HCT116 (cell line): ENCODE measurements at places on chromosomes 2 and 18. TPM values are rescaled to one million over a fixed set of nuclear protein-coding genes. Genes with fewer than 3 reads are reported as not detected.

CFC1 gene
- total RNA-seq: not detected

- no peaks in the 10 kb centered on the region for H3K27me3 ChIP-seq
- no peak overlapping the region for H3K27ac ChIP-seq
- no peak overlapping the region for H3K4me3 ChIP-seq
- DNase-seq: no peak
- no peaks in the 10 kb centered on the region for H3K36me3 ChIP-seq
Measured at GRCh38 chr2:69683170-69683971, 39.8 kb upstream of the AAK1 start.

- H3K4me3 ChIP-seq: no peak overlapping the region
- H3K36me3 ChIP-seq: no peaks in the 10 kb centered on the region
Measured at GRCh38 chr2:9274701-9275343, 68.2 kb downstream of the ASAP2 start.

DNA sequence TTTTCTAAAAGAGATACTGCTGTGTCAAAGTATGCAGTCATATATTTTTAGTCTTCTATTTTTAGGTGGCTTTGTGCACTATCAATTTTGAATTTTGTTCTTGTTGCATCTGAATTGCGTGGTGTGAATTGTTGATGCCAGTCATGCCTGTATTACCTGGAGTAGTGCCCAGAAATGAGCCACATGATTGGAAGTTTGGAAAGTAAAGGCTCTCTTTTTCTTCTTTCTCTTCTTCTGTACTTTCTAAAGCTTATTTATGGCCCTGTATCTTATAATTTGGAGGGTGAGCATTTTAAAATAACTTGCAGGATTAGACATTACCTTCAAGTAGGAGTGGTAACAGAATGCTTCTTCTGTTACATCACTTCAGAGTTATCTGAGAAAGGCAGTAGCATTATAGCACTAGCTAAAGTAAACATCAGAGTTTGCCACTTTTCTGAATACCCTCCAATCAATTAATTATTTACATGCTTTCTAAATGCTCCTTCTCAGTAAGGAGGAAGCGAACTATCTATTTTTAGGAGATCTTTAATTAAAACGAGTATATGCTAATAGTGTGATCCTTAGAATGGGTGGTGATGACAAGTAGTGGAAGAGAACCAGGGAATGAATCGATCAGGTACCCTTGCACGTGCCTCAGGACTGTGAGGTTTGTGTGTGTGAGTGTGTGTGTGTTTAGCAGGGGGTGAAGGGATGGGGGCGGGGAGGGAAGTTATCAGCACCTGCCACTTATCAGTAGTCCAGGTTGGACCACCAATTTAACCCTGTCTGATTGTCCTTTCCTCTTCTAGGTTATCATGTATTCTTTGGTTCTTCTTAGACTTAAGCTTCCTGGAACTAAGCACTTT is 112.5 kb downstream of the MAP3K20 start:
- H3K4me3 ChIP-seq: no peak overlapping the region
- H3K27me3 ChIP-seq: no peaks in the 10 kb centered on the region
- no peak overlapping the region for H3K27ac ChIP-seq
- H3K36me3 ChIP-seq: no peaks in the 10 kb centered on the region

ANKRD23 gene
- total RNA-seq: 1.4 TPM

DNA sequence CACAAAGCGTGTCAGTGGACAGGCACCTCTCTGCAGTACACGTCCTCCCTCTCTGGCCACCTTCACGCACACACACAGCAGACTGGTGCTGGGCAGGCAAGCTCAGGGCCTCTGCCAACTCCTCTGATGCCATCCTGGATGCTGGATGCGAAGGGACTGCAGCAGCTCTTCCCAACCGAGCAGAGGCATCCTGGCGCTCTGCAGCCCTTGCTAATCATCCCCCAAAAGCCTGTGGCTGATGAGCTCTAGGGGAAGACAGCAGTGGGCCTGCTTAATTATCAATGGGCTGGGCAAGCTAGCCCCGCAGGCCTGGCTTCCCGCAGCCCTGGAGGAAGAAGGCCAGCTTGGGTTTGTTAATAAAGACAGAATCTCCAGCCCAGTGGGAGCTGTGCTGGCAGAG is 71.3 kb upstream of the TEX51 start:
- no peak overlapping the region for H3K27ac ChIP-seq
- no peaks in the 10 kb centered on the region for H3K4me1 ChIP-seq
- peaks cover 9% of the 10 kb centered on the region for H3K27me3 ChIP-seq
- H3K4me3 ChIP-seq: no peak overlapping the region

ALLC gene
- total RNA-seq: not detected

GRCh38 chr2:169704160-169704708 is 10.0 kb downstream of the PHOSPHO2 start:
- no peaks in the 10 kb centered on the region for H3K27me3 ChIP-seq
- H3K27ac ChIP-seq: no peak overlapping the region
- H3K4me3 ChIP-seq: no peak overlapping the region
- DNase-seq: no peak
- H3K36me3 ChIP-seq: no peaks in the 10 kb centered on the region
- no peaks in the 10 kb centered on the region for H3K4me1 ChIP-seq

DNA sequence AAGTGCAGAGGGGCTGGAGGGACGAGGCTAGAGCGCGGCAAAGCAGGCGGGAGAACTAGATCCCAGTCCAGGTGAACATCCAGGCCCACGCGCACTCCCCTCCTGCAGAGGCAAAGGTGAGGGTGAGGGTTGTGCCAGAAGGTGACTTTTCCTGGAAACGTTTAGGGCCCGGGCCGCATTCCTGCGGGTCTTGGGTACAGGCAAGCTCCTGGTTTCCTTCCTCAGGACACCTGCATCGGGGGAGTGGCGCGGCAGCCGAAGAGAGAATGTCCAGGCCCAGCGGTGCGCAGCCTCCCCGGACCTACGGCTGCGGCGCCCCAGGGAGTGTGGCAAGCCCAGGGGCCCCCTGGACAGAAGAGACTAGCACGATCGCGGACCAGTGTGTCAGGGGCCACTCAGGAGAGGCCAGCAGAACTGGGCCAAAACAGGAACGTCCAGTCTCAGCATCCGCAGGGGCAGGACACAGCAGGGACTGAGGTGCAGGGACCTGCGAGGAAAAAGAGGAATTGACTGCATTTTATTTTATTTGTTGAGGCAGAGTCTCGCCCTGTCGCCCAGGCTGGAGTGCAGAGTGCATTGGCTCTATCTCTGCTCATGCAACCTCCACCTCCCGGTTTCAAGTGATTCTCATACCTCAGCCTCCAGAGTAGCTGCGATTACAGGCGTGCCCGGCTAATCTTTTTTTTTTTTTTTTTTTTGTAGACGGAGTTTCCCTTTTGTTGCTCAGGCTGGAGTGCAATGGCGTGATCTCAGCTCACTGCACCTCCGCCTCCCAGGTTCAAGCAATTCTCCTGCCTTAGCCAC is 8.7 kb upstream of the IMPA2 start:
- H3K36me3 ChIP-seq: no peaks in the 10 kb centered on the region
- H3K27ac ChIP-seq: no peak overlapping the region
- H3K27me3 ChIP-seq: no peaks in the 10 kb centered on the region
- DNase-seq: no peak

GRCh38 chr18:31100436-31101182 is 1.6 kb downstream of the DSC2 start:
- no peak for DNase-seq
- peaks cover 31% of the 10 kb centered on the region for H3K4me1 ChIP-seq
- no peaks in the 10 kb centered on the region for H3K36me3 ChIP-seq
- no peaks in the 10 kb centered on the region for H3K27me3 ChIP-seq
